ENCODE measurements at places on chromosomes 2 and 18.

GRCh38 chr2:14194233-14194632 lies 438.3 kb upstream of the LRATD1 start:
- no peak for DNase-seq

GRCh38 chr2:189210250-189211087 lies 30.9 kb upstream of the COL5A2 start:
- no peak for DNase-seq

GRCh38 chr2:142722569-142722968 lies 154.9 kb upstream of the KYNU start:
- no peak for DNase-seq

DNA sequence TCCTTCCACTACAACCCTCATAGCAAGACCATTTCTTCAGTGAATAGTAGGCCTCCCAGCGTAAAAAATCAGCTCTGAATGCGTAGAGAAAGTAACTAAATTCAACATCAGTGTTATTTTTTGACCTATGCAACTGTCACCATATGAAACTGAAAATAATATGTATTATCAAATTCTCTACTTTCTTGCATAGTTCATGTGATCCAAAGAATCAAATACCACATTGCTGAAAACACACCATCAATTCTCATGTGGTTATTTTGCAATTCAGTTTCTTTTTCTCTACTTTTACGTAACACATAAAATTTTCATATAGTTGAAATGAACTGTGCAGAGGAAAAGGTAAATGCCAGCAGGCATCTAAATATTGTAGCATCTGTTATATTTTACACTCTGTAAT lies 208.5 kb upstream of the SPOPL start:
- DNase-seq, result no peak

DNA sequence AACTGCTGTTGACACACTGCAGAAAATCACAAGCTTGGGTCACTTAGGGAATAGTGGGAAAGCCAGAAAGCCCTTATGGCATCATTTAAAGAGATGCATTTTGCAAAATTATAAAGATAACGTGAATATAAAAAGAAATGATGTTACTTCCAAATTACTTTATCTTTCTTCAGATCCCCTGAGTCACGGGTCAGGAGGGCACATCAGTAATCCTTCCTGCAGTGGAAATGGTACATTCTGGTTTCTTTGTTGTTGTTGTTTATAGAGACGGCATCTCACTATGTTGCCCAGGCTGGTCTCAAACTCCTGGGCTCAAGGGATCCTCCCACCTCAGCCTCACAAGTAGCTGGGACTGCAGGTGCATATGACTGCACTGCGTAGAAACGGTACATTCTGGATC lies 9.8 kb upstream of the EPG5 start:
- no peak for DNase-seq

DNA sequence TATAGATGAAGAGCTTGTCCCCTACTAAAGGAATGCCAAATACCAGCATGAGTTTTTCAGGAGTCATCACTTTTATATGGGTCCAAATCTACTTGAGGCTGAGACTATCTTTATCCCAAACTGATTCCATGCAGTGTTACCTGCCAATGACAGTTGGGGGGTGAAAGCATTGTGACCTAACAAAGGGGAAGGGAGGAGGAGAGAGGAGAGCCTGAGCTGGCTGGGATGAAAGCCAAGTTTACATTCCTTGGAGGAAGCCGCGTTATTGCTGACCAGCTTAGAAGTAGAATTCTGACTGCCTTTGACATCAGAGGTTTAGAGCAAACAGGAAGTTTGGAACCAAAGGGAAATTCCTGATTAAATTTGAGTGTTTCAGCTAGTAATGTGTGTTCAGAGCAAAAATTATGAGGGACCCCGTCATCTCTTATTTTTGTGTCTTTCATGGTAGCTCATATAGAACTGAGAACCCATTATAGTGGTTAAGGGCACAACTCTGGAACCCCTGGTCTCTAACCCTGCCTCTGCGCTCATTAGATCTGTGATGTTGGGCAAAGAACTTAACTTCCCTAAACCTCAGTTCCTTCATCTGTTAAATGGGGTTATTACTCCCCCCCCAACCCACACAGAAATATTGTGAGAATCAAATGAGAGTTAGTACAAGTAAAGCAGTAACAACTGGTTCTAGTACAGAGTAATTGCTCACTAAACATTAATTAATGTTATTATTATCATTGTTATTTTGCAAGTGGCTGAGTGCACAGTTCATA lies 199.3 kb upstream of the EPAS1 start:
- peak; percentile 58 for DNase-seq

DNA sequence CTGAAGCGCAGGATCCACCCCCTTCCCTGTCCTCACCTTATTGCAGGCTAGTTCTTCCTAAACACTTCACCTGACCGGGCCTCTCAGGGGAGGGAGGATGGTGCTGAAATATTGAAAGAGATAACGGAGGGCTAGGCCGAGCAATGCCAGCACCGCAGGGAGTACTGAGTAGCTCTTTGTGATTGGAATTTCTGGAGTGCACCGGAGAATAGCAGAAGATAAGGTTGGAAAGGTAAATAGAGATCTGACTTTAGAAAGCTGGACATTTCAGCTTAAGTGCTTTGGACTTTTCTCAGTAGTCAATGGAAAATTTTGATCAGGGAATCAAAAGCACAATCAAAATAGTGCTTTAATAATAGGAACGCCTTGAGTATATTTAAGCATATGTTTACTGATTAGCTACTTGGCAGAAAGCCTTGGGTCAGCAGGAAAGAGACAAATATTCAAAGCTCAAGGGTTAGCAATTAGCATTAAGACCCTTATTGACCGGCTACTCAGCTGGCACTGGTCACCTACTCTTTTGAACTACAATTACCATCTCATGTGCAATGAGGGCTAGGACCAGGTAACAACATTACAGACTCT lies 142.9 kb upstream of the NDUFV2 start:
- DNase-seq, result no peak

- DNase-seq, result no peak
Measured at GRCh38 chr2:11832531-11832930, 86.1 kb downstream of the LPIN1 start.

DNA sequence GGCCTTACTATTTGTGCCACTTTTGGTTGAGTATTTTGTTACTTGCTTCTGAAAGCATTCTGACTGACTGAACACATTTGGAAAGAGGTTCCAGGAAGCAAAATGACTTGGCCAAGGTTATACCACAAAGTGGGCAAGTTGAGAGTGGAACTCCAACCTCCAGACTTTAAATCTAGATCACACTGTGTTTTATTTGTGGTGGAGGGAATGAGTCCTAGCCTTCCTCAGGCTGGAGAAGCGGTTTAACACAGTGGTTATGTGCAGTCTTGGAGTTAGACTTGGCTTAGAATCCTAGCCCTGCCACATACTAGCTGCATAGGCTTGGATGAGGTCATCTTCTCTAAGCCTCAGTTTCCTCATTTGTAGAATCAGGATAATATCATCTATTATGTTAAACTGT lies 33.4 kb downstream of the PLEKHM3 start:
- DNase-seq, result no peak

GRCh38 chr2:134181219-134181618 lies 72.7 kb upstream of the MGAT5 start:
- DNase-seq, result no peak

DNA sequence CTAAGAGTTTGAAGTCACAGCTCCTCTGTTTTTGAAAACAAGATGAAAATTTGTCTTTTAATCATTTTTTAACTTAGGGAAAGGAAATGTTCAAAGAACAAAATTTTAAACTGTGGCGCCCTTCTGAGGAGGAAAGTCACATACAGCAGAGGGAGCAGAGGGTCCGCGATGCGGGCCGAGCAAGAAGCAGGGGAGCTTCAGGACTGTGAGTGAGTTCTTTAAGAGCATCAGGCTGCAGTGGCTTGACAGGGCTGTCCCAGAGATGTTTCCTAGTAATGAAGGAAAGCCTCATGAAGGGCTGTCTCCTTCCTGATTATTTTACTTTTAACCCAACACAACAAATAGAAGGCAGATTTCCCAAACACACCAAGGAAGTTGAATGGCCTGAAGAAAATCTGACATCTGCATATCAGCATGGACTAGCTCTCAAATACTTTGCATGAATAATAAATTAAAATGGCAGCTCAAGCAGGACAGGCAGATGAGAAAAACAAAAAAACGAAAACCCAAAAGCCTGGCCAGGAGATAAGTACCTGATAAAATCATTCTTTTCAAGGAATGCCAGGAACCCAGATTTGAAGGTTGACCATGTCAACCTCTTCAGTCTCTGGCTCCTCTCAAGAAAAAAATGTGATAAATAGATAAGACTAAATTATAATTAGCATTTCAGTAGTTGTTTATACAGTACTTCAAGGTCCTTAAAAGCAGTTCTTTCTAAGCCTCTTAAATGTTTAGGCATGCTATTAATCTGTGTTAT lies 60.8 kb downstream of the SLC40A1 start:
- DNase-seq, result no peak

Measured in brain (organoid and tissue), 16 donors.